ENCODE measurements at places on chromosomes 2 and 18. TPM values are rescaled to one million over a fixed set of nuclear protein-coding genes. Genes with fewer than 3 reads are reported as not detected.
A peak's percentile ranks its signal among the peaks of the same experiment; 100 is the strongest.

SERPINB7 gene
- not detected for total RNA-seq

GKN1 gene
- not detected for total RNA-seq

RPE gene
- total RNA-seq = 38.1 TPM

SERPINB13 gene
- not detected for total RNA-seq

PLB1 gene
- not detected for total RNA-seq

ITGA6 gene
- 0.81 TPM for total RNA-seq

SIX2 gene
- 0.56 TPM for total RNA-seq

FZD7 gene
- total RNA-seq = 19.0 TPM

ADCYAP1 gene
- total RNA-seq = 16.9 TPM

- no peak for DNase-seq
Observed at GRCh38 chr2:207140265-207140664, 25.5 kb downstream of the KLF7 start.

GRCh38 chr2:25286723-25287483 is 54.8 kb downstream of the DNMT3A start:
- no peak for DNase-seq

DNA sequence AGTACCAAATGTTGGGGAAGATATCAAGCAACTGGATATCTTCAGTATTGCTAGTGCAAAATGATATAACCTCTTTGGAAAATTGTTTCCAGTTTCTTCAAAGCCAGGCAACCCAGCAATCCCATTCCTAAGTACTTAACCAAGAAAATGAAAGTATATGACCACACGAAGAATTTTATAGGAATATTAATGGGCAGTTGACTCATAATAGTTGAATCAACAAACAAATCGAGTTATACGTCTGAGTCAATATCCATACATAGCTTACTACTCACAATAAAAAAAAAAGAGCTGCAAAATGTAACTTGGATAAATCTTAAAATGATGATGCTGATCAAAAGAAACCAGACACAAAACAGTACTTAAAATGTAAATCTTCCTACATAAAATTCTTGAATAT is 810.4 kb downstream of the METTL4 start:
- DNase-seq = no peak

DNA sequence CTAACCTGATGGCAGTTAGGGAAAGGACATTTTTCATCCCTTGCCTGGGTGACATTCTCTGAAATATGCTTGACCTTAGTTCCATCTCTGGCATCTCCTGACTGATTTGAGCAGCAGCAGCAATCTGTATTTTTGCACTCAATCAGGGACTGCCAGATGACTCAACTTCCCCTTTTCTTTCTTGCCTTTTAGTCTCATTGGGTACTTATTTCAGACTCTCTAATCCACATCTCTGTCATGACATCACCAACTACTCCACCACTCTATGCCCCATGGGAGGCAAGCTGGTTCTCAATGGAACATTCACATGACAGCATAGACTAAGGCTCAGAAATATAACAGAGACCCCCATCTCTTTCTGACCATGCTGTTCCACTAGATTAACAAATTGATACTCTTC is 254.2 kb downstream of the RIT2 start:
- no peak for DNase-seq

- DNase-seq = no peak
Observed at GRCh38 chr2:230346921-230347533, 20.0 kb downstream of the SP140L start.

GRCh38 chr2:75563591-75563990 is 2.9 kb upstream of the EVA1A start:
- no peak for DNase-seq

GRCh38 chr2:181431674-181432073 is 25.5 kb upstream of the ITGA4 start:
- DNase-seq = no peak

DNA sequence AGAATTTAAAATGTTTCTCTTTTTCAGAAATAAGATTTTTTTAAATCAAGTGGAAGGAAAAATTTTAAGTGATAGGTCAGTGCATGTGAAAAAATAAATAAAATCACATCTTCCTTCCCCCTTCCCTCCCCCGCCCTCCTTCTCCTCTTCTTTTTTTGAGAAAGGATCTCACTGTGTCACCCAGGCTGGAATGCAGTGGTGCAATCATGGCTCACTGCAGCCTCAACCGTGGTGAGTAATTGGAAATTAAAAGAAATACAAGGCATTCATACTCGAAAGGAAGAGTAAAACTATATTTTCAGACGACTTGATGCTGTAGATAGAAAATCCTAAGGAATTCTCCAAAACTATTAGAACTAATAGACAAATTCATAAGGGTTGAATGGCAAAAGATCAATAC is 16.9 kb upstream of the CRACDL start:
- DNase-seq = no peak

- DNase-seq = no peak
Observed at GRCh38 chr2:66570471-66570870, 135.5 kb downstream of the MEIS1 start.

- DNase-seq = no peak
Observed at GRCh38 chr2:230498506-230499107, 82.6 kb downstream of the SP100 start.

- no peak for DNase-seq
Observed at GRCh38 chr2:217694291-217694690, 308.5 kb downstream of the TNS1 start.

GRCh38 chr2:173740639-173741038 is 224.5 kb downstream of the SP3 start:
- DNase-seq = no peak

DNA sequence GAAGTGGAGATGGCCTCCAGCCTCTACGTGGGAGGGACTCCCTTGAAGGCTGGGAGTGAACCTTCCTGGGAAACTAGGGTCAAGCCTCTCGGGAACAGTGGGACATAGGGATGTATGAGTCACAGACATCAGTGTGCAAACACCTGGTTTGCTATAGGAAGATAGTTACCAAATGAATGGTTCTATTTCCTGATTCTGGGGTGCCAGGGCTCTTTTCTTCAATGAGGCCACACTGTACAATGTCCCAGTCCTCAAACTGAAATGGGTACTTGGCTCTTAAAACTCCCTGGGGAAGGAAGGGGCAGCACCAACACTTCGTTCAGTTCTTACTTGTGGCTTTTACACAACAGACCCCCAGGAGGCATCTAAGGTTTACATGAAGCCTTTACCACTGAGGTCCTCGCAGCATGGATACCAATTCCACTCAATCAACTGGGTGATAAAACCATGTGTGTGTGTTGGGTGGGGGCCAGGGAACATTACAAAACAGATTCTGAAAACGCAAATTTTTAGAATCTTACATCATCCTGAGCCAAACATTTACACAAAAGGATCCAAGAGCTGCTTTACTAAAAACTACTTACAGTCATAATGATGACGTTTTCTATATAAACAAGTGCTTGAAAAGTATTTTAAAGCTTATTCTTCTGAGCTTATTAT is 10.4 kb downstream of the ERFE start:
- DNase-seq = no peak

GRCh38 chr2:117972476-117973123 is 41.3 kb downstream of the CCDC93 start:
- no peak for DNase-seq

DNA sequence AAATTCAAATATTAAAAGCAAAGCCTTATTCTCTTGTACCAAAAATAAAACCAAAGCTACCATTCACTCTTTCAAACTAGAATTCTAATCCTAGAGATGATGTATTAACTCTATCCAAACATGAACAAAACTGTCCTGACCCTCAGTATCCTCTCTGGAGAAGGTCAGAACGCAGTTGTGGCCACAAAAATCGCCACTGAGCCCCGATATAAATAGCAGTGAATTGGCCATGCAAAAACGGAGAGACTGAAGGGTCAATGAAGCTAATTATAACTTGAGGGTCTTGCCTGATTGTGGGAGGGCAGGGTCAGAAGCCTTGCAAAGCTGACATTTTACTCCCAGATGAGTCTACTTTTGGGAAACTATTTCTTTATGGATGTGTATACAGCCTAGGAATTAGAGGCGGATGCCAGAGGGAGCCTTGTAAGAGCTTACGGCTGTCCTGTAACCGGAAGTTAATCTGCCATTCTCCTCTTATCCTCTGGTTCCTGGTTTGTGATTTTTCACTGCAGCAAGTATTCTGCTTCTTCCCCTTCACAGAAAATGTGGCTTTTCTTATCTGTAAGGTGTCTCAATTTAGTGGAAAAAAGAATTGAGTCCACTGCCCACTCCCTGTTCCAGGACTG is 28.1 kb downstream of the CAVIN2 start:
- no peak for DNase-seq

DNA sequence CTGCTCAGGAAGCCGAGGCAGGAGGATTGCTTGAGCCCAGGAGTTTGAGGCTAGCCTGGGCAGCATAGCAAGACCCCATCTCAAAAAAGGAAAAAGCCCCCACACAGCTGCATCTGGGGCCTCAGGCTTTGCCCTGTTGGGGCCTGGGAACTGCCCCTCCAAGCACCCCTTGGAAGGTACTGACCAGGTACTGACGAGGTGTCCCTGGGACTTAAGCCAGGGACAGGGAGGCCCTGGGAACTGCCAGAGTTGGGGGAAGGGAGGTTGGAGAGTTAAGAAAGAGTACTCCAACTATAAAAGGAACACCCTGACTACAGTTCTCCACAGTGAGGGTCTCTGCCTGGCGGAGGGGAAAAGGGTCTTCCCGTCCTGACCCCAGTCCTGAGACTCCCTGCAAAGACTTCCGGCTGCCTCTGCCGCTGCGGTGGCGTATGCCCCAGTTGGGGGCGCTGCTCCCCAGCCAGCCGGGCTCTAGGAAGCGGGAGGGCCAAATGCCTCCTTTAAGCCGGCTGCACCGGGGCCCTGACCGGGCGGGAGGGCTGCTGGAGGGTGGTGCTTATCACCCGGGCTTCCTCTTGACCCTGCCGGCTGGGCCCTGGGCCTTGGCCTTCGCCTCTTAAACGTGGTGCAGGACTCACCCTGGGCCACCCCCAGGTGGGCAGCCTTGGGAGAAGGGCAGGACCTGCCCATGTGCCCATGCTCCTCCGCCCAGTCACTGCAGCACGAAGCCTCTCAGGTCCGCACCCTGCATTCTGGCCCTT is 12.8 kb downstream of the SLC30A3 start:
- peak; percentile 84 for DNase-seq

GRCh38 chr18:46360866-46361265 is 256.7 kb downstream of the HAUS1 start:
- DNase-seq = no peak

DNA sequence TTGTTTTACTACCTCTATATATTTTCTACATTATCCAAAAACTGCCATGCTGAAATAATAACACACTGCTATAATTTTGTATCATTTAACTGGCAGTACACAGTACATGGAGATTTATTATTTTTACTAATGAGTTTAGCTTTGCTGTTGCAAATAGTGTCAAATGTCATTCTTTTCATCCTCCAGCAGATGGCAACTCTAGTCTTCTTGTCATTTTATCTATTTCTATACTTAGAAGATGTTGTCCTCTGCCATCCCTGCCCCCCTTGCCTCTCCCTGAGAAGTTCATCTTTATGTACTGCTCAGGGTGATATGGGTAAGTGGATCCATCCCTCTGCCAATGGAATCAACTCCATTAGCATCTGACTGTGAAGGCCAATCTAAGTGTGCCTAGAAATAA is 21.7 kb upstream of the LRRTM1 start:
- no peak for DNase-seq

GRCh38 chr2:237488901-237489860 is 2.1 kb downstream of the MLPH start:
- no peak for DNase-seq

DNA sequence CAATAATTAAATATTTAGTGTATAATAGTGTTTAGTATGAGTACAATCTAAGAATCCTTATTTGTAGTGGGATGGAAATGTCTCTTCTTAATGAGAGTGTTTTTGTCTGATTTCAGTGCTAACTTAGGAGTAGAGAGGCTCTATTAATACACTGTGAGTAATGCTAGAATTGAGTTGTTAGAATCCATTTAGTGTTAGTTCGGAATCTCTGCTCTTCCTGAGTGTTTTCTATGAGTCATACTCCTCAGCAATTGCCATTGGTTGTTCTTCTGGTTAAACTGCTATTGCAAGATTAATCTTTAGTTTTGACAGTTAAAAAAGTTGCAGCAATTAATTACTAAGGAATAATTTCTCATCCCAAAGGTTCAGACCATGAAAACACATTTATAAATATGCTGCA is 828.6 kb upstream of the POU3F3 start:
- no peak for DNase-seq

GRCh38 chr2:15119722-15120175 is 441.4 kb downstream of the NBAS start:
- DNase-seq = no peak

- no peak for DNase-seq
Observed at GRCh38 chr18:67290421-67290820, 226.1 kb downstream of the DSEL start.

DNA sequence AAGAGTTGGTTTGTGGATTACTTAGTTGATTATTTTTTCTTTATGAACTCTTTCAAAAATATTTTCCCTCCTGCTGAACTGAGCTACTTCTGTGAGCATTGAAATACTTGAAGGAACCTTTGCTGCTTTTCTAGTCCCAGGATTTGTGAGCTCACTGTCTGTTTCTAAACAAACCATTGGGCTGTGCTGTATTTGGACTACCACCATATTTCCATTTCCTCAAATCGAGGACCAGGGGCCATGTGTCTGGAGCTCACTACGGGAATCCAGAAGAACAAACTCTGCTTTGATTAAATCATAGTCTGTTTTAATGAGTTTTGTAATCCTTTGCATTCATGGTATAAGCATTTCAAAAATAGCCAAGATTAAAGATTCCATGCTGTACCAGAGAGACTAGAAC is 1.3 kb downstream of the MRPL33 start:
- no peak for DNase-seq

All from glutamatergic neuron (in vitro differentiated cells).